Pulmonary artery endothelial cell (primary cell): ENCODE measurements at places on chromosomes 1 and 21.
A peak's percentile ranks its signal among the peaks of the same experiment; 100 is the strongest.

DNA sequence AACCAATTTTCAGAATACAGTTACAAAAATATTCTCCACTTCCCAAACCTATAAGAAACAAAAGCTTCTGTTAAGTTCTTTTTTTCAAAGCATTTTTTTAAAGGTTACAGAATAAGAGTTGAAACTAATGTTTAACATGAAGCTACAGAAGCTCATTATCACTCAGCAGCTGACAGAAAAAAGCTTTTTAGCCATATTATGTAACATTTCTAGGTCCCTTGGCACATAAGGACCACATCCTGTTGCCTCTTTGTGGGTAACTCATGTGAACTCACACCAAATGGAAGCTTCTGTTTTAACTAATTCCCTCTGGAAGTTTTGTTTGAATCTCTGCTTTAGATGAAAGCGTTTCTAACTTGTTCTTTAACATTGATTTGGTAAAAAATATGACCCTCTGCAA, 242.5 kb upstream of the TMPRSS15 start:
- no peak for DNase-seq

- DNase-seq = no peak
Observed at GRCh38 chr1:186139701-186140100, 235.4 kb downstream of the TPR start.

- no peak for DNase-seq
Observed at GRCh38 chr1:40653851-40654537, 11.5 kb downstream of the RIMS3 start.

DNA sequence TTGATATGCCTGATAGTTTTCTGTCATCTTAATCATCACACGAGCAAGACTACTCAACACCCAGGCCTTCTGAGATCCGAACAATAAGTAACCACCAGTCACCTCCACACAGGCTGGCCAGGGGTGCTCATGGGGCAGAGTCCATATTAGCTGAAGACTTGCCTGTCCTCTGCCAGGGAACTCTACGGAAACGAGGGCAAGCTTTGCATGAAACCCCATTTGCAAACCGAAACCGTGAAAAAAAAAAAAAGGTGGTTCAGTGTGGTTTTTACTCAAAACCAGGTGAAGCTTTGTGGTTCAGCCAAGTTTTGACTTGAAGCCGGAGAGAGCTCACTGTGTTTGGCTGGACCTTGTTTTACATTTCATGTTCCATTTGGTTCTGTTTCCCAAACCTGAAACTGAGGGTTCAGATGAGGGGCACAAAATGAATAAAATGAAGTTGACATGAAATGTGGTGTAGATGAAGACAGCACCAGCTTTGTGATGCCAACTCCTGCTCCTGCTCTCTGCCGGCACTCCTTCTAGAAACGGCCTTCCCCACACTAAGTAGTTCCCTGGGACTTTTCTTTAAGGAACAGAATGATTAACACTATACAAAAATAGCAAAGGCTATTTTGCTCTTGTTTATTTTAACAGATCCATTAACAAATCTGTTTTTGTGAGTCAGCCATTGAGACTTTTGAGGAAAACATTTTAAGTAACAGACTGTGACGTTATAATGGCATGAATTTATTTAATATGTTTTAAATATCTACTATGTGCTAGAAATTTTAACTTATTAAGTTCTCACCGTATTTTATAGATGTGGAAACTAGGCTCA, 74.7 kb downstream of the RUNX1 start:
- no peak for DNase-seq

GRCh38 chr1:40956407-40956806, 23.1 kb upstream of the CTPS1 start:
- no peak for DNase-seq

GRCh38 chr21:28445141-28445830, 547.4 kb downstream of the LTN1 start:
- no peak for DNase-seq

GRCh38 chr1:5896706-5897660, 95.2 kb downstream of the NPHP4 start:
- DNase-seq = no peak

- DNase-seq = no peak
Observed at GRCh38 chr1:109282497-109282951, 421 bp downstream of the PSRC1 start.

GRCh38 chr1:227357171-227357926, 39.1 kb upstream of the CDC42BPA start:
- DNase-seq = peak; percentile 95

GRCh38 chr1:111176678-111177077, 23.8 kb downstream of the DENND2D start:
- DNase-seq = no peak

- DNase-seq = no peak
Observed at GRCh38 chr1:208206092-208206698, 38.0 kb downstream of the PLXNA2 start.

- no peak for DNase-seq
Observed at GRCh38 chr1:58812468-58812867, 28.6 kb upstream of the JUN start.

GRCh38 chr1:159973350-159973940, 19.4 kb upstream of the SLAMF9 start:
- DNase-seq = no peak

DNA sequence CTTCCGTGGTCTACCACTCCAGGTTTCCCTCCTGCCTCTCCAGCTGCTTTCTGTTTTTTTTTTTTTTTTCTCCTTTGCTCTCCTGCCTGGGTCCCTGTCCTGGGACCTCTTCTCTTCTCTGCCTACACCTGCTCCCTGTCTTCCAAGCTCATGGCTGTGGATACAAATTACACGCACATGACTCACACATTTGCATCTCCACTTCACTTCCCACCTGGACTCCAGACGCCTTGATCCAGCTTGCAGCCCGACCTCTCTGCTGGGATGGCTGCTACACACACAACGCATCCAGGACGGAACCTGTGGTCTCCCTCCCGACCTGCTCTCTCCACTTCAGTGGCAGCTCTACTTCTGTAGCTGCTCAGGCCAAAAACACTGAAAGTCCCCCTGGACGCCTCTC, 44.4 kb upstream of the B3GALT5 start:
- DNase-seq = no peak

DNA sequence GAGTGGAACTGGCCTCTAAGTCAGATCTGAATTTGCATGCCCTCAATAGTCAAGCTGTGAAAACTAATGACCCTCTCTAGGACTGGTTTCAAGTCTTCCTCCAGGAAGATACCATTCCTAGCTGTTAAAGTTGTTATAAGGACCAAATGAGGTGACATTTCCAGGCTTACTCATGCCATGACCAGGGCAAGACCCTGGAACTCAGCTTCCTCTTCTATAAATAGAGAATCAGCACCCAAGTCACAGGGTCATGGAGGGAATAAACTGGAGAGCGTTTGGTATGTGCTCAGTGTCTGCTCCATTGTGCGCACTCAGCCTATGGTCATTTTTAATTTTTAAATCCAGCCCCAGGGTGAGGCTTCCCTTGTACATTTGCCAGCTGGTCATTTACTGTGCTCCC, 2.5 kb downstream of the S100A9 start:
- DNase-seq = no peak

GRCh38 chr1:46960250-46960649, 19.0 kb upstream of the CYP4A11 start:
- no peak for DNase-seq

GRCh38 chr1:30263888-30264671, 459.3 kb downstream of the MATN1 start:
- no peak for DNase-seq

DNA sequence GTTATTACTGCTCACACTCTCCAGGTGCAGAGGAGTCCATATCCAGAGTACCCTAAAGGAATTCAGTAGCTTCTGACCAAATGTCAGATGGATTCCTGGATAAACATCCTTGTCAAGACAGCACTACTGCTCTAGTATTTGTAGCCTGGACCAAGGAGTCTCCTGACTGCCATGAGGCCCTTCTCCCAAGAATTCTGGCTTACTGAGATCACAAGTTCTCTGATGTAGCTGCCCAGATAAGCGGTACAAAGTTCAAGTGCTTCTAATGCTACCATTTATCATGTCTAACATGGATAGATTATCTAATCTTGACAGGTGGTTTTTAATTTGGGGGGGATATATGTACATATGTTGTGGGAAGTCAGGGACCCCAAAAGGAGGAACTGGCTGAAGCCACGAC, 196.6 kb upstream of the HMCN1 start:
- DNase-seq = no peak

- no peak for DNase-seq
Observed at GRCh38 chr1:53811414-53811851, 26.7 kb downstream of the NDC1 start.

GRCh38 chr1:219433496-219434131, 179.3 kb downstream of the ZC3H11B start:
- no peak for DNase-seq

DNA sequence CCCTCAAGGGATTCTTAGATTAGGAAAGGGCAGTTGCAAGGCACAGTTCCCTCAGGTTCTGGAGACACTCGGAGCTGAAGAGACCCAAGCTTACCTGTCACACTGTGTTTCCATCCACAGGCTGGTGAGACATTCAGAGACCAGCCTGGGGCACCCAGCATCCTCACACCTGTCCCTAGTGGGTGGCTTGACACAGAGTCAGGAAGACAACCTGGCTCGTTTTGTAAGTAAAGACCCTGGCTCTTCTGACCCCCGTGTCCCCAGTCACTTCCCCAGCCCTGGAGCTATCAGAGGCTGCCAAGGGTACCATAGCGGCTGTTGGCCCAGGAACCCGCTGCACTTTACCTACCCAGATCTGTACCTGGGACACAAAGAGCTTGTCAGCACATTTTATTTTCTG, 409.8 kb downstream of the MATN1 start:
- DNase-seq = no peak

GRCh38 chr1:27031235-27032118, 18.8 kb upstream of the TENT5B start:
- peak; percentile 50 for DNase-seq

- no peak for DNase-seq
Observed at GRCh38 chr1:119611701-119612113, 36.4 kb downstream of the ZNF697 start.

DNA sequence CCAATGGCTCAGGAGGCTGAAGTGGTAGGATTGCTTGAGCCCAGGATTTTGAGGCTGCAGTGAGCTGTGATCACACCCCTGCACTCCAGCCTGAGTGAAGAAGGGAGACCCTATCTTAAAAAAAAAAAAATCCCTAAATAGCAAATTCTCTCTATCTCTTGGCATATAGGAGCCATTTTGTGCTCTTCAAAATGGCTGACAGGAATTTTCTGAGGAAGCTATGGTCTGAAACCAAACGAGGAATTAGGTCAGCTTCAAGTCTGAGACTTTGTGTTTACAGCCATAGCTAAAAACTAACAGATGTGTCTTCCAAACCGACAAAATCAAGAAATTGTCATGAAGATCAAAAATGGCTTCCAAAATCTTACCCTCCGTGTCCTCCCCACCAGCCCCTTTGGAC, 10.6 kb downstream of the CD247 start:
- DNase-seq = no peak

DNA sequence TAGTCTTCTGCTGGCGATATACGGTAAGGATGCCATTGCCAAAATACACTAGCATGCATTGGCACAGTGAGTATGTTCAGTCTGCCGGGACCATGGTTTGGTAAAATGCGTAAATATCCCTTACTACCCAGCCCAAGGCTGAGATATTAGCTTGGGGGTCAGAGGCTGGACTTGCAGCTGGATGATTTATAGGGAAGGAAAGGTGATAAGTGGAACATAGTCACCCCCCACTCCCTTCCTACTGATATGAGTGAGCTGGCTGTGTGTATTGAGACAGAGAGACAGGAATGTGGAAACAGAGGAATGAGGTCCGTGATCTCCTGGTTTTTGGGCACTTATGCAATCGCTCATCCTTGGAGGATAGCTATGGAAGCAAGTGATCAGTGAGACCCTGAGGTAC, 642.8 kb downstream of the KCNT2 start:
- no peak for DNase-seq

DNA sequence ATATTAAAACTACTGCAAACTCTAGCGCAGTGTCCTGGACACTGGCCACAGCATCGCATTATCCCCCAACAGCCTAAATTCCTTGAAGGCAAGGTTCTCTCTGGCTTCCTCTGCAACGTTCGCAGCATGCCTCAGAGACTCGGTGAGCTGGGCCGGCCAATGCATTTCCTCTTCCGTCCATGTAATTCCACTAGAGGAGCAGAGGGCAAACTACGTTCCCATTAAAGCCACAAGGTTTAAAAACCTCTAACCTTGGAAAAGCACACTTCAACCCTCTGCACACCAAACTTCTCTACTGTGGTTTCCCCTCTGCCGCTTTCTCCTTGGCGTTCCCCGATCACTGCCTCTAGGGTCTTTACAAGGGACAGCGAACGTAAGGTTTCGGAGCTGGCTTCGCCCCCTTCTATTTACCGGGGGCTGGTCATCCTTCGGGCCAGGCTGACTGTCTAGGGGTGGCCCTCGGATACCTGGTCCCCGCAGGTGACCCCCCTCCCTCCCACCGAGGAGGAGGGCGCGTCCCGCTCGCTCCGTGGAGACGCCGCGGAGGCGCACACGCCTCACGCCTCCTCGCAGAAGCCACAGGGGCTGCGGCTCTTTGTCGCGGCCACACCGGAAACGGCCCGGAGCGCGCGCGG, 456 bp upstream of the SMYD2 start:
- no peak for DNase-seq

- DNase-seq = no peak
Observed at GRCh38 chr1:209879539-209879938, 51.8 kb downstream of the UTP25 start.

DNA sequence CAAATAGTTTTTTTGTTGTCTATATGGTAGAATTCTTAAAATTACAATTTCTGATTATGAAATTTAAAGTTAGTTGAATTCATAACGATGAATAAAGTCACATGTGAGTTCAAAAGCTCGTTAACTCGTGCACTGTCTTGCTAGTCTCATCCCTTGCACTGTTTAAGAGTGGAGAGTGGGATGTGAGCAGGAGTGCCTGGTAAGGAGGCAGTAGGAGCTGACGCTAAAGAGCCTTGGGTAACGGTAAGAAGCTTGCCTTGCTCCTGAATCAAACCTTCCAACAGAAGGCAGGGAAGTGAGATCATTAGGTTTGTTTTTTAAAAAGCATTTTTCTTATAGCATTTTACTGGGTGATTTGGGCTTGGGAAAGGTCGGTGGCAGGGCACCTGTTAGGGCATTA, 2.3 kb upstream of the FASLG start:
- DNase-seq = no peak

DNA sequence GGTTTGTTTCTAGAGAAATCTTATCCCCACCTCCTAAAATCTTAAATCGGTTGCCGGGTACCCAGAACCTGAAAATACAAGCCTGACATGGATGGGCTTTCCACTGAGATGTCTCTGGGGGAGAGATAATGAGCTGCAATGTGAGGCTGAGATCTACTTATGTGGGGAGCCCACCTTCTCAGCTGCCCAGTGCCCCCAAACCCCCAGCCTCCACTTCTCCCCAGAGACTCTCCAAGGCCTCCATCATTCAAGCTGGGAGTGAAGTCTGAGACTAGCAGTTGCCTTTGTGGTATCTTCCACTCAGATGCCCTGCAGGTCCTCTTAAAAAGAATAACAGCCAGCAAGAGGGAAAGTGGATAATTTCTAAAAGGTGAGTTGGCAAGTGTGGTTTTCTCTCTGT, 11.7 kb upstream of the ACTRT2 start:
- no peak for DNase-seq

DNA sequence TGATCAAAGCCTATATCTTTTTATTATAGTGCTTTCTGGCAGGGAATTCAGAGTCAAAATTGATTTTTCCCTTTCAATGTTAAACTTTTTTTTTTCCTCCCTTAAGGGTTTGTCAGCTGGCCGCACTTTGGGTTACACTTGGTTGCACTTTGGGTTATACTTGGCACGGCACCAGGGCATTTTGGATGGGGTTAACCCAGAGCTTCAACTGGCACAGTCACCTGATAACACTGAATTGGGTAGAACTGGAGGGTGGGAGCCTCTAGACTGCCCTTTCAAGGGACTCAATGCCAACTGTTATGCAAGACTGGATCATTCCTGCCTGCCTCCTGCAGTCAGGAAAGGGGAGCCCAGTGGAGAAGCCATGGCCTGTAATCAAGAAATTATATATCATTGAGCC, 211.5 kb downstream of the KCNJ6 start:
- no peak for DNase-seq
